ENCODE measurements at places on chromosomes 12 and 14.

GRCh38 chr12:110972866-110973265, 52.5 kb upstream of the MYL2 start:
- no peak for DNase-seq

DNA sequence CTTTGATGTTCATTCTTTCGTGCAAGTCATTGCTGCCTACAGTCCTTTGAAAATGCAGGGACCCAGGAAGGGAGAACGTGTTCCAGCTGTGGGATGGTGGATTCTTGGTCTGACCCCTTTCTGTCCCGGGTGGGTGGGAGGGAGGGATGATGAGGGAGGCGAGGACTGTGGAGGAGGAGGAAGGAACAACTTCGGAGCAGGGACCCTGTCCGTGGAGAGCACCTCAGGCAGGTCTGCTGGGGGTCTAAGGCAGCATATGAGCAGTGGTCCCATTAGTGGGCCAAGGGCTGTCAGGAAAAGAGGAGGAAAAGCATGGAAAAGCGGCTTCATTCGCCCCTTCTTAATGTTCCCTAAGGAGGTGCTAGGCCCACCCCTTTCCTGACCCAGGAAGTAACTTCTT, 36.0 kb downstream of the CACNA2D4 start:
- DNase-seq, result no peak

DNA sequence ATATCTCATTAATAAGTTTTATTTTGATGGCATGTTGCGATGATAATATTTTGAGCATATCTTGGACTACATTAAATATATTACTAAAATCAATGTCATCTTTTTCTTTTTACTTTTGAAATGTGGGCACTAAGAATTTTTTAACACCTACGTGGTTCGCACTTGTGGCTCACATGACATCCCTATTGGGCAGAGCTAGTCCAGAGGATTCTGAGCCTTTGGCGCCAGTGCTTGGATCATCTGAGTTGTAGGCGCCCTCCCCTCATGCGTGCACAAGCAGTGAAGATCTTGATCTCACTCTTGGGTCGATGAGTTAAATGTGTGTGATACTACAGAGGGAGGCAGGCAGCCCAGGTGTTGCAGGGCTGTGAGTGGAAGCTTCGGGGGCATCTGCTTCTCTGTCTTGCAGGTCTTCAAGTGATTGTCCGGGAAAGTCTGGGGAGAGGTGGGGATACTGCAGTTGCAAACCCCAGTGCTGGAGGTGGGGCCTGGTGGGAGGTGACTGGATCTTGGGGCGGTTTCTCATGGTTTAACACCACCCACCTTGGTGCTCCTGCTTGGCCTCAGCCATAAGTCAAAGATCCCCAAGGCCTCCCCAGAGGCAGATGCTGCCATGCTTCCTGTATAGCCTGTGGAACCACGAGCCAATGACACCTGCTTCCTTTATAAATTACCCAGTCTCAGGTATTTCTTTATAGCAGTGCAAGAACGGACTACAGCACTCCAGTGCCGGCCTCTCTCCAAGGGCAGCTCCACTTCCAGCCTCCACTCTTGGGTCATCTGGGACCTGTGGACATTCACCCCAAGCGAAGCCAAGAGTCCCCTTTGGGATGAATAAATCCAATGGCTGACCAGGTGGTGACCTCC, 46.1 kb upstream of the PPP2R5C start:
- no peak for DNase-seq

DNA sequence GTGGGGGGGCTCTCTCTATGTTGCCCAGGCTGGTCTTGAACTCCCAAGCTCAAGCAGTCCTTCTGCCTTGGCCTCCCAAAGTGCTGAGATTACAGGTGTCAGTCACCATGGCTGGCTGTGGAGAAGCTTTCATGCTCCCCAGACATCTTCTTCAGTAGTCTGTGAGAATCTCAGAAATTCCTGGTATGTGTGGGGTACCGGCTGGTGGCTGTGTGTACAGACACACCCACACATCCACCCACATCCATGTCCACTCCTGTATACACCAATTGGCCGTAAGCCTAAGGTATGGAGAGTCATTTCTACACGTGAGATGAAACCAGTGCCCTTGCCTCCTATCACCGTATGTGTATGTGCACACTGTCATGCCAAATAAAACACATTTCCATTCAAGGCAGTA, 27.8 kb downstream of the GPRC5D start:
- no peak for DNase-seq

- DNase-seq, result no peak
These were observed 12.1 kb downstream of the BHLHE41 start for GRCh38 chr12:26112703-26113147.

DNA sequence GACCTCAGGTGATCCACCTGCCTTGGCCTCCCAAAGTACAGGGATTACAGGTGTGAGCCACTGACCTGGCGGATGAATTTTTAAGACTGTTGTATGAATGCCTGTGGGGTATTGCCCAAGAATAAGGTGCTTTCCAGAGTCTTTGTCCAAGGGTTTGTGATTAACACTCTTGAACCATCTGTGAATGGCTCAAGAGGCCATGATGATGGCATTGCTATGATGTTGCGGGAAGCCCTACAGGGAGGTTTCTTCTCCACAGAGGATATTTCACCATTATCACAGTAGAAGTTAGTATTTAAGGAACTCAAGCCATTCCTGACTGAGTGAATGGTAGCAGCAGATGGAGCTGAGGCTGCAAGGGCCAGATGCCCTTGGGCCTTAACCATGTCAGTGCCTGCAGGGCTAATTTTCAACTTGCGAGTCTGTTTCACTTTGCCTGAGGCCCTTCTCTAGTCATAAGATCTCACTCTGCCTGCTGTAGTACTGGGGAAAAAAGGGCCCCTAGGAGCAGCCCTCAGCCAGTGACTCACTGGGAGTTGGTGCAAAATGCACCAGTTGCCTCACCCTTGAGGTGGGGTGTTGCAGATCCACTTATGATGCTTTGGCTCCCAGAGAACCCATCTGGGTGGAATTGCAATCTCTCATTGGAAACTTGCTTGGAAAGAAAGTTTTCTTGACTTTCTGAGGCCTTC, 108.6 kb upstream of the FLRT2 start:
- no peak for DNase-seq

DNA sequence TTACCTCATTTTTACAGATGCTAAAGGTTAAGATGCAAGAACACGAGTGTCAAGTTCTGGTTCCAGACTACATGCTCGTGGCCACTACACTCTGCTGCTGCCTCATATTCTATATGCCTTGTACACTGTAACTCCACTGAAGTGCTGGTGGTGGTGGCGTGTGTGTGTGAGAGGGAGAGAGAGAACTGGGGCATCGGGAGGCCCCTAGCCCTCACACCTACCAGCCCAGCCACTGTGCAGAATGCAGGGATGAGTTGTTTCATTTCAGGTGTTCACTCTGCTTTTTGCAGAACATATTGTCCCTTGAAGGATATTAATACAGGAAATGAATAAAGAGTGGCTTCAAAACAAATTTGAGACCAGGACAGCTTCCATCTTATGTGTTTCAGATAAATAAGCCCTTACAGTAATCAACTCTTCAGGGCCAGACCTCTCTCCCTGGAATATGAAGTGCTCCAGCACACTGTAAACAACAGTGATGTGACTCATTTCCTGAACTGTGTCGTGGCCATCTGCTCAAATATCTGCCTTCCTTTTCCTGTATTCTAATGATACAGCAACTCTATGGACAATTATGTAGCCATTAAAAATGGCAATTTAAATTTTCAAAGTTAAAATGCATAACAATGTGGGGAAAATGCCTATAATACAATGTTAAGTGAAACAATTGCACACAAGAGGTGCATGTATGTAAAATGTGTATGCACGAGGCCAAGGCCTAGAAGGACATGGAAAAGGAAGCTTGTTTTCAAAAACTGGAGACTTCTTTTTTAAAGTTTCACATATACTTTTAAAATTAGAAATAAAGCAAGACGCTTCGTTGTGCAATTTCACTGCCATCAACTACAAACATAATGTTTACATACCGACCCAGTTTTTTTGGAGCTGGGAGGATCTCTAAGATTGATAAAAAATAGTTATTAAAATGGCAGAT, 215.4 kb downstream of the PELI2 start:
- no peak for DNase-seq

DNA sequence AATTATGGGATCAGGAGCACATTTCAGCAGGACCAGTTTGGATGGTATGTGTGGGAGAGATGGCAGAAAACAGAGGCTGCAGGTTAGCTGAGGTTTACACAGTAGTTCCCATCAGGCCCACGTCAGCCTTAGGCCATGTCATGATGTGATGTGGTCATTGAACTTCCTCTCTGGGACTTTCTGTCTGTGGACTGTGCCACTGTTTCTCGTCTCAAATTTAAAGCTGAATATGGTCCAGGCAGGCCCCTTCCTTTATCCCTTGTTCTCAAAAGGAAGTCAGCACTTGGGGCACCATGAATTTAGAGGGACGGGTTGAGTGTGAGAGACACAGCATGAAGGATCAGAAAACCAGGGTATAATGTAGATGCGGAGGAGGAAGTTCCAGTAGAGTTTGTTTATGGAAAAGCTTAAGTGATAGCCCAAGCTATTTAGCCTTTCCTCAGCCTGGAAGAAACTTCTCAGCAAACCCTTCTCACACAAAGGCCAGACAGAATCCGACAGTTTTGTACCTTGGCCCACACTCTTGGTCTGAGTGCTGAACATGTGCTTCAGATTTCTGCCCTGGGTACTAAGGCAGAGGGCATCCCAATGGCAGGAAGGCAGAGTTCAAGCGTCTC, 3.6 kb upstream of the IGFBP6 start:
- no peak for DNase-seq

DNA sequence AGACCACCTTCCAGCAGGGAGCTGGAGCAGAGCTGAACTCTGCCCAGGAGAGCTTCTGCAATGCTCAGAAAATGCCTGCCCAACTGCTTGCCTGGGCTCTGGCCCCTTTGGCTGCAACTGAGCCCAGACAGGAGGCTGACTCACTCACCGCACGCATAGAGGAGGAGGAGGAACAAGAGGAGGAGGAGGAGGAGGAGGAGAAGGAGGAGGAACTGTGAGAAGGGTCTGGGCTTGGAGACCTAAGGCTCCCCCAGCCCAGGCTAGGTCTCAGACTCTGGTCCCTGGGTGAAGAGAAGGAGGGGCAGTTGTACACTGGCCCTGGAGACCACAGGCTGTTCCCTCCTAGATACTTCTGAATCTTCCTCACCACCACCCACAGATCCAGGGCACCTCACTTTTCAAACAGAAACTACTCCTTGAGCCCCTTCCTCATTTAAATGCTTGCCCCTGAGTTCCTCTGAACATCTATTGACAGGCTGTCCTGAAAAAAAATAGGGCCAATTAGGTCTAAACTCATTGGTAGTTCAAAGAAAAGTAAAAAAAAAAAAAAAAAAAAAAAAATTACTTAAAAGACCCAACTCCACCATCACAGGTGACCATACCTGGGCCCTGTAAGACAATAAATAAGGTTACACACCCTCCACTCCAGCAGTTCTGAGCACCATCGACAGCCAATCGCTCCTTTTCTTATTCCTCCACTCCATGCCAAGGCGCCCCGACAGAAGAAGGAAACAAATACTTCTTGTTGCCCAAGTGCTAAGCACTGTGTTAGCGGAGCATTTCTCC, 674 bp downstream of the VDR start:
- no peak for DNase-seq

DNA sequence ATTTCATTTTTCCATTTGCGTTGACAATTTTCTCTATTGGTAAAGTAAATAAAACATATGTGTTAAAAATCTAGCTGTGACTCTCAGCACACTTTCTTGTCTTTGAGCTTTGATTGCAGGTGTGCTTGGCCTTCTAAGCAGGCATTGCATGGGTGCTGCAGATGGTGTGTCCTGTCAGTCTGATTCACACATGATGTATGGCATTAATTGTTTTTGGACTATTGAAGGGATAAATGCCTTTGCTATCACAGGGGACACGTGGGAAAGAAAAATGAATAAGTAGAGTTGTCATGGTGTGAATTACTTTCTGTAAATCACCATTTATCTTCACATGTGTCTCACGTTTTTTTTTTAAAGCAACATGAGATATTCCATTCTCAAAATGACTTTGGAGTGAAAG, 211.3 kb upstream of the NAV3 start:
- no peak for DNase-seq

All from stimulated activated CD8-positive, alpha-beta memory T cell treated with anti-CD3 and anti-CD28 coated beads, Interleukin-7, amount 100 ng/mL, for 1 hour (primary cell).